ENCODE measurements at places on chromosomes 2 and 18.

DNA sequence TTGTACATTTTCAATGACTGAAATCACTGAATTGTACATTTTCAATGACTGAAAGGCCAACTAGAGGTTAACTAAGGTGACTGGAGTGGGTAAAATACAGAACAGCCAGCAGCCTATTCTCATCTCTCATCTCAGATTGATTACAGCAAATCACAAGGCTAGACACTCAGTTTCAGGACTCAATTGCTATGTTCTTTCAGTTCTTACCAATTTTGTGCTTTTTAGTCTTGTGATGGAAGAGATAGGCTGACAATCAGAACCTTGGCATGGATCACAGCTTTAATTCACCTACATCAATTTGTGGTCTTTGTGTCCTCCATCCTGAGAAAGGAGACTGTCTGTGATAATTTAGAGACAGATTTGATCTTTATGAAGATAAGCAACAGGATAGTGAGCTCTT, 124.7 kb downstream of the GULP1 start:
- DNase-seq, result no peak

- no peak for DNase-seq
Observed at GRCh38 chr2:71317060-71317459, 14.5 kb upstream of the ZNF638 start.

- no peak for DNase-seq
Observed at GRCh38 chr2:134198006-134198634, 55.8 kb upstream of the MGAT5 start.

DNA sequence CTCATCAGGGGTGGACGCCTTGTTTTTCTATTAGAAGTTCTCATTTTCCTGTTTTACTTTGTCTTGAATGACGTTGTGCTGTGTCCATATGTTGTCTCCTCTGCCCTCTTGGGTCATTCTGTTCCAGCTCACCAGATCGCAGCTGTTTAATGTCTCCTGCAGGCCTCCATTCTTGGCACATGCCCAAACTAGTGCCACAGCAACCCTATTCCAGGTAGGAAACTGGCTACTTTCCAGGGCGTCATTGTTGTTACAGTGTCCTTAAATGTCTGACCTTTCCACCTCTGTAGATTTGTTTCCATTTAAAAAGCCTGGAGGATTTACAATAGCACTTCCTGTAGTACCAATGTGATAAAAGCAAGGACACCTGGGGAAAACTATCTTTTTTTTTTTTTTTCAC, 500.7 kb downstream of the METTL4 start:
- no peak for DNase-seq

DNA sequence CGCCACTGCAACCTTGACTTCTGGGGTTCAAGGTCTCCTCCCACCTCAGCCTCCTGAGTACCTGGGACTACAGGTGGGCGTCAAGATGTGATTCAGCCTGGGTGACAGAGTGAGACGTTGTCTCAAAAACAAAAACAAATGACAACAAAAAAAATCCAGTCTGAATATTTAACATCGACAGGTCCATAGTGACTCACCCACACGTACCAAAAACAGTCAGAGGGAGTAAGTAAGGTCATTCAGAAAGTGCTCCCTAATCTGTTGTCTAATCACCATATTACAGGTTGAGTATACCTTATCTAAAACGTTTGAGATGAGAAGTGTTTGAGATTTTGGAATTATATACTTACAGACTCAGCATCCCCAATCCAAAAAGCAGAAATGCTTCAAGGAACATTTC, 24.4 kb downstream of the SAP130 start:
- no peak for DNase-seq

GRCh38 chr2:13536941-13537340, 820.2 kb downstream of the TRIB2 start:
- no peak for DNase-seq

DNA sequence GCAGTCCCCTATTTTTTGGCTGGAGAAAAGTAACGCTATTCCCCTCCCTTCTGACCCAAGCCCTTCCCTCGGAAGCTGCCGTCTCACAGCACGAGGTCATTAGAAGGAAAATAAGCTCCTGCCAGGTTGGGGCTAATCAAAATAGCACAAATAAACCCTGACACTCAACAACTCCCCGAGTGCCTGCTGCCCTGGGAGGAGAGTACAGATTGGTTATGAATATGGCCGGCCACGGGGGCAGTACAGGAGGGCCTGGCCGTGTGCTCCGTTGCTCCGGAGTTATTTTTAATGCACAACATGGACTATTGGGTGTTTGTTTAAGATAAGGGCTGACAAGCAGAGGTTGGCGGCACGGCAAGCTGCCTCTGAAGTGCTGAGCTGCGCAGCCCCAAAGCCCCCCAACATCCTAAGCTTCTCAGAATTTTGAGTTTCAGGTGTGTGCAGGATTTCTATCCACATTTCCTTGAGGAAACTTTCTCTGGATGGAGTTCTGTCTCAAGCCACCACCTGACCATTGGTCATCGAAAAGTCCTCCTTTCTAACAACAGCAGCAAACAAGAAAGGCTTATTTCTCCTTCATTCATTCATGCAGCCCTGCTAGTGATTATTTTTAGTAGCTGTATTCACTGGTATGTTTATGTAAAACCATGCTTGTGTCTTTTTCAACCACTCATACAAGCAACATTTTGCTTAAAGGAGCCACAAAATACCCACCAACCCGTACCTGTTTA, 58.7 kb downstream of the PAX3 start:
- no peak for DNase-seq

GRCh38 chr2:10297959-10298531, 4.7 kb upstream of the HPCAL1 start:
- no peak for DNase-seq

DNA sequence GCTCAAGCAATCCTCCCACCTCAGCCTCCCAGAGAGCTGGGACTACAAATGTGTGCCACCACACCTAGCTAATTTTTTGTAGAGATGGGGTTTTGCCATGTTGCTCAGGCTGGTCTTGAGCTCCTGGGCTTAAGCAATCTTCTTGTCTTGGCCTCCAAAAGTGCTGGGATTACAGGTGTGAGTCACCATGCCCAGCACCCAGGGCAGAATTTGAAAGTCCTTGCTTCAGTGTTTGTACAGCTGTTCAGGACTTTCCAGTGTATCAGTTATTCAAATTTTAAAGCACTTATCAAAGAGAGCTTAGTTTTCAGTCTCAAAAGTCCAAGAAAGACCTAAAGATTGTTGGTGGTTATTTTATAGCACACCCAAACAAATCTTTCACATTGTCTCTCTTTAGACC, 43.6 kb upstream of the VPS54 start:
- no peak for DNase-seq

DNA sequence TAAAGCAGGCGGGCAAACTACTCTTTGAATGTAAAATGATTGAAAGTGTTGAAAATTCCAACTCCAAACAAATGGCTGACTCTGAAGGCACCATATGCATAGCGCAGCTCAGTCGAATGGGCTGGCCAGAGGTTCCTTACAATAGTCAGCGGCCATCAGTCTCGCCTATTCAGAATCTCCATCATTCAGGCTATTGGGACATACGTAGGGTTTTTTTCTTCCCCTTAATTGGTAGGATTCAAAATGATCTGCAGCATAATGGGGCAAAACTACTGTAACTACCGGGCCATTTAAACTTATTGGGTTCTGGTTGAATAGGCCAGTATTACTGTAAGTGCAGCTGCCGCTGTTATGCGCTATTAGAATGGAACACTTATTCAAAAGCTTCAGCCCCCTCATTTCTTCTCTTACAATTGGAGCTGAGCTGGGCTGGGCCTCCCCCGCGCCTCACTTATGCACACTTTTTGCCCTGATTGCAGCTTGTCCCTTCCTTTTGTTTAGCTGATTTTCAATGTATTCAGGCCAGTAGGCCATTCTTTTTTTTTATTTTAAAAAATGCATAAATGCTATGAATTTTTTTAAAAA, 40.4 kb downstream of the SLC9A4 start:
- no peak for DNase-seq

DNA sequence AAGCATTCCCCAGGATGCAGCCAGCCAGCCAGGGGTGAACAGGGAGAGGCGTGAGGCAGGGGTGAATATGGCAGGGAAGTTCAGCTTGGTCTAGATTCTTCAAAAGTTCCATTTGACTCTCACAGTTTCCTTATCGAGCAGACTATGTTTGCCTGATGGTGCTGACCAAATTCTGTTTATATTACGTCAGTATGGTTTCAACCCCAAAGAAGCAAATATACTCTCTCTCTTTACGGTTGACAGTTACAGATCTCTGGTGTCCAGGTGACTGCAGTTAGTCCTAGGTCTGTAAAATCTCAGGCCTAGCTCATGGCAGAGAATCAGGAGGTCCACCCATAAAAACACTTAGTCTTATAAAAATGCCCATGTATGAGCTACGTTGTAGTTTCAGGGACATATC, 38.3 kb upstream of the DNMT3A start:
- DNase-seq, result no peak

DNA sequence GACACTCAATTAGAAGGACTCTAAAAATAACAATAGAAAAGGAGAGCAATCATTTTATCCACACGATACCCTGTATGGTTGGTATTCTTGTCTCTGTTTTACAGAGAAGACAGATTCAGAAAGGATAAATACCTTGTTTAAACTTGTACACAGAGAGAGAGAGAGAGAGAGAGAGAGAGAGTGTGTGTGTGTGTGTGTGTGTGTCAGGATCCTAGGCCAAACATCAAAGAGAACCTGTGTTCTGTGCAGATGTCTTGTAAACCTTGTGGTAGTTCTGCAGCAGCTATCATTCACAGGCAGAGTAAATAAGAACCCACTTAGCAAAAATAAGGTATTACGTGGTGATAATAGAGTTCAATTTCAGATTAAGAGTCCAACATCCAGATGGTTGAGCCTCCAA, 4.3 kb upstream of the CRIM1 start:
- no peak for DNase-seq

GRCh38 chr2:1238598-1239138, 174.6 kb upstream of the TPO start:
- DNase-seq, result no peak

DNA sequence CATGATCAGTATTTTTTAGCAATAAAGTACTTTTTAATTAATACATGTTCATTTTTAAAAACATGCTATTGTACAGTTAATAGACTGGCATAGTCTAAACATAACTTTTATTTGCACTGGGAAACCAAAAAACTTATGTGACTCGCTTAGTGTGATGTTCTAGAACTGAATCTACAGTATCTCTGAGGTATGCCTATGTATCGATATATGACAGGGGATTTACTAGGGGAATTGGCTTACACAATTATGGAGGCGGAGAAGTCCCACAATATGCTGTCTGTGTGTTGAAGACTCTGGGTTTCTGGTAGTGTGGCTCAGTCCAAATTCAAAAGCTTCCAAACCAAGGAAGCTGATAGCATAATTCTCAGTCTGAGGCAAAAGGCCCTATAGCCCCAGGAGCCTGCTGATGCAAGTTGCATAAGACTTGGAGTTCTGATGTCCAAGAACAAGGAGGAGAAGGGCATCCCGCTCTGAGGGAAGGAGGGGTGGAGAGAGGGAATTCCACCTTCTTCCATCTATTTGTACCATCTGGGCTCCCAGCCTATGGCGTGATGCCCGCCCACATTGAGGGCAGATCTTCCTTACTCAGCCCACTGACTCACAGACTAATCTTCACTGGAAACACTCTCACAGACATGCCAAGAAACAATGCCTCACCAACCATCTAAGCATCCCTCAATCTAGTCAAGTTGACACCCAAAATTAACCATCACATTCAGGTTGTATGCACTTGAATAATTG, 27.5 kb downstream of the ZNF638 start:
- DNase-seq, result no peak

DNA sequence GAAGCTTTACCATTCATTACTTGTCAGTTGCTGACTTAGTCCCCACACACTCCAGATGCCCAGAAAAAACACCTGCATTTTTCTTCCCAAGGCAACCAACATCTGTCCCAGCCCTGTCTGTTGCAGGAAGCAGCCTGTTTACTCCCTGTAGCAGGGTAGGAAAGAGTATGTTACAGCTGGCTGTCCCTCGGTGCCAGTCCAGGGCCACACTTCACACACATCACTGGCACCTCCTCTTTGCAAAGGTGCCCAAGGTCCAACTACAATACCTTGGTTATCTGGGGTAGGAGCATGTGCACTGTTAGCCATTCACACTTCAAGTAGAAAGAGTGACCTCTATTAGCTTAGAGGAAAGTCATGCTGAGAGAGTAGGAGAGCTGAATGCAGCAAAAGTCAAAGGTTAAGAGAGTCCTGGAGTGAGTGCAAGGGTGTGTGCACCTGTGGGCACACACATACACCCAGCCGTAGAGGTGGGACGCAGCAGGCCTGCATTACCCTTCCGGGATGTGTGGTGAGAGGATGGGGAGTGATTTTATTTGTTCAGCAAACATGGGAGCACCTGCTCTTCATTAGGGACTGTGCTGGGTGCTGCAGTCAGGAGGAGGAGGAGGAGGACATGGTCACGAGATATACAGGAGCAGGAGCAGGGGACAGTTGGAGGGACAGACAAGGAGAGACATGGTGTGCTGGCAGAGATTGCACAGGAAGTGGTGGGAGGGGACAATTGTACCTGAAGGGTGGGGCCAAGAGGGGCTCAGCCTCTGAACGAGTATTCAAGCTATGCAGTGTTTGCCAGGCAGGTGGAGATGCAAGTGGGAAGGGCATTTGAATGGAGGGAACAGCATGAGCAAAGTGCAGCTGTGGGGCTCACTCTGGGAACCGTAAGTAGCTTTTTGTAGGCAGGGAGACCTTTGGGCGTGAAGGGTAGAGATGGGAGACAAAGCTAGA, 69.8 kb downstream of the TSN start:
- DNase-seq, result no peak

- DNase-seq, result no peak
Observed at GRCh38 chr18:21451851-21452250, 148.7 kb downstream of the ESCO1 start.

DNA sequence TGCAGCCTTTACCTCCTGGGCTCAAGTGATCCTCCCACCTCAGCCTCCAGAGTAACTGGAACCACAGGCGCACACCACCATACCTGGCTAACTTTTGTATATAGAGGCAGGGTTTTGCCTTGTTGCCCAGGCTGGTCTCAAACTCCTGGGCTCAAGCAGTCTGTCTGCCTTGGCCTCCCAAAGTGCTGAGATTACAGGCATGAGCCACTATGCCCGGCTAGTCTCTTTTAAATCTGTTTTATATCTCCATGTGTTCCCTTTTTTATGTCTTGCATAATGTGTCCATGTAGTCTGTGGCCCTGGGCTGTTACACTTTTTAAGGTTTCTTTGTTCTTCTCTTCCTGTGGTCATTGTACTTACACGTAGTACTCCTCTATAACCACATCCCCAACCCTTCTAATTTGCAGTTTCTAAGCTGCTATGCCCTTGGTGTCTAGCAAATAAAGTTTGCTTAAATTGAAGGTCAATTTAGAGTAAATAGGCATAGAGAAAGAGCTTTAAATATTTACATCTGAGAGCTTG, 168.2 kb downstream of the MCFD2 start:
- DNase-seq, result no peak

- no peak for DNase-seq
Observed at GRCh38 chr2:9375857-9376428, 47.4 kb downstream of the ITGB1BP1 start.
